ENCODE measurements at places on chromosomes 6 and 20.

DNA sequence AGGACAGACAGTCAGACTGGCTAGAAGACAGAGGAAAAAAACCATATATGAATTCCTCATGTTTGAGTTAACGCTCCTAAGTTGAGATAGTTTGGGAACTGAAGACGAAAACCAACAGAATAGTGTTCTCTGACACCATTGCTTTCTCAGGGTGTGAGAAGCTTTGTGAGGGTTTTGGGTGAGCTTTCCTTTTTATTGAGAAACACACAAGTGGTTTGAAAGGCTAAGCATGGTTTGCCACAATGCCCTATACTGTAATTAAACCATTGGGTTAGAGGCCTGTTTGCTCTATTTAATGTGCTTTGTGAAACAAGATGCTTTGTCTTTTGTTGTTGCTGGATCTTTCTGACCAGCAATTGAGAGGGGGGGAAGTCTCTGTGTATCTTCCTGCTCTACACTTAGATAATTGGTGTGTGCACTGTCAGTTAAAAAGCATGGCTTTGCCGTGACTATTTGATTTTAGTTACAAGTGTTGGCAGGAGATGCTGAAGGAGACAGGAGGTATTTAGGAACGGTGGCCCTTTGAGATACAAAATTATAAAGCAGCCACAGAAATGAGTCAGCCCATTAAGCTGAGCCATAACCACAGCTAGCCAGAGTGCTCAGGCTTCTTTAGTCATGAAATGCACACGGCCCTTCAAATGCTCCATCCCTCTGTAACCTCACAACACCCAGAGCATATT lies 273.0 kb upstream of the PREP start:
- peak overlapping the region; percentile 76 for H3K27ac ChIP-seq
- H3K4me1 ChIP-seq, result peaks cover 17% of the 10 kb centered on the region
- no peaks in the 10 kb centered on the region for H3K27me3 ChIP-seq
- DNase-seq, result peak; percentile 95

- H3K36me3 ChIP-seq, result no peaks in the 10 kb centered on the region
- H3K4me1 ChIP-seq, result peaks cover 51% of the 10 kb centered on the region
- H3K27me3 ChIP-seq, result no peaks in the 10 kb centered on the region
- peak overlapping the region; percentile 66 for H3K27ac ChIP-seq
Measured at GRCh38 chr6:137767911-137768690, 99.0 kb upstream of the TNFAIP3 start.

DNA sequence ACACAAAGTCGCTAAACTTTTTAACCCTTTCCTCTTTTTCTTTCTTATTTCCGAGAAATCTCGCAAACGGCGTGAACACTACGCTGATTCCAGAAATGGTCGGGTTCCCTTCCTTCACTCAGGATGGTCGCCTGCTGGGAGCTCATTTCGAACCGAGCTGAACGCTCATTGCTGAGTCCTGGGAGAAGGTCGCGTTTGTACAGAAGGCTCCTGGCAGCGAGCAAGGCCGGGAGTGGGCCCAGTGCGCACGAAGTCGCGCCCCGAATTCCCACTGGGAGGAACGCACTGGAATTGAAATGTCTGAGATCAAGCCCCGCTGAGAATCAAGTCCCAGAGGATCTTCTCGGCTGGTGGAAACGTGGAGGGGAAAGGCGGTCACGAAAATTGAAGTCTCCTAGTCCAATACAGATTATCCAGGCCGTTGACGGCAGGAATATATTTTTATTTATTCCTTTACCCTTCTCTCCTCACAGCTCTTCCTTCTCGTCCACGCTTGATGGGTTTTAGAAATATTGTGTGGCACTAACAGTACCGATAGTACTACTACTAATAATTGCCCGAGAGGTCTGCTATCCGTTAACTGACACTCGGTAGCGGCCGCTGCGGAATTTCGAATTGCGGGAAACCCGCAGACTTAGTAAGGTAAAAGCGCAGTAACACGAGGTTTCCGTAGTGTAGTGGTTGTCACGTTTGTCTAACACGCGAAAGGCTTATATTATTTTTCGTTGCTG lies 207.2 kb upstream of the ZNF184 start:
- peak; percentile 22 for DNase-seq
- H3K27ac ChIP-seq, result no peak overlapping the region
- H3K36me3 ChIP-seq, result no peaks in the 10 kb centered on the region
- no peaks in the 10 kb centered on the region for H3K4me1 ChIP-seq

GRCh38 chr6:63269470-63269869 lies 50.3 kb downstream of the LGSN start:
- H3K4me1 ChIP-seq, result no peaks in the 10 kb centered on the region
- DNase-seq, result no peak
- H3K27me3 ChIP-seq, result no peaks in the 10 kb centered on the region
- no peaks in the 10 kb centered on the region for H3K36me3 ChIP-seq
- H3K27ac ChIP-seq, result no peak overlapping the region
